ENCODE measurements at places on chromosomes 2 and 18. TPM values are rescaled to one million over a fixed set of nuclear protein-coding genes. Genes with fewer than 3 reads are reported as not detected.

Gene TMEM18
- 15.5 TPM for total RNA-seq

Gene C2orf72
- 1.0 TPM for total RNA-seq

- no peak for DNase-seq
Observed at GRCh38 chr2:174235680-174236079, 12.7 kb downstream of the OLA1 start.

Gene OBSL1
- total RNA-seq, result 89.1 TPM

GRCh38 chr2:80300954-80301353 is 3.6 kb downstream of the LRRTM1 start:
- no peak for DNase-seq

DNA sequence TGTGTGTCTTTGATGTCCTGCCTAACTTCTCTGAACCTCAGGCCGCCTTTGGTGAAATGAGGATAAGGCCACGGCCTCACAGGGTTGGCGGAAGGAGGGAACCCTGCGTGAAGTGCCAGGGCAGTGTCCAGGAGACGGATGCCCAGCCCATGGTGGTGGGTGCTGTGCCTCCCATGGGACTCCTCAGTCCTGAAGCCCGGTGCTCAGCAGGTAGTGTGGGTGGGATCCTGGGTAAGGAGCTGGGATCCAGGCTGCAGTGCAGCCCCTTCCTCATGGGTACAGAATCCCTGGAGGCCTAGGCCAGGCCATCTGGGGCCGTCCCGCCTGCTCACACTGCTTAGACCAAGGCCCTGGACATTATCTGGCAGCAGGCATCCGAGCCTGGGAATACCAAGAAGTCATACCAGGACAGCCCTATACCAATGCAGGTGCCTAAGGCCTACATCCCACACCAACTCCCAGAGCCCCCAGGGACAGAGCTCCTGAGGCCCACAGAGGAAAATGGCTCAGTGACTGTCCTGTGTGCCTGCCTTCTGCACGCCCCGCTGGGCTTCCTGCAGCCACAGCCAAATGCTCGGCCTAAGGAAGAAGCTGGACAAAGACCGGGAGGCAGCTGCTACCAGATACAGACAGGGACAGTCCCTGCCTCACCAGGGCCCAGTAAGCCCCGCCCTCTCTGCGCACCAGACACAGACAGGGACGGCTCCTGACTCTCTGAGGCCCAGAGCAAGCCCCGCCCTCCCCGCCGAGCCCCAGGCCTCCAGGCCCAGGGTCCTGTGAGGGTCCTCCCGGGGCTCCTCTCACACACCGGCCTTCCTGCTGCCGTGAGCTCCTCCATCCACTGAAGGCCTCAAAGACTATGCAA is 78.0 kb downstream of the NDUFA10 start:
- DNase-seq, result no peak

Gene RBFA
- total RNA-seq, result 35.7 TPM

DNA sequence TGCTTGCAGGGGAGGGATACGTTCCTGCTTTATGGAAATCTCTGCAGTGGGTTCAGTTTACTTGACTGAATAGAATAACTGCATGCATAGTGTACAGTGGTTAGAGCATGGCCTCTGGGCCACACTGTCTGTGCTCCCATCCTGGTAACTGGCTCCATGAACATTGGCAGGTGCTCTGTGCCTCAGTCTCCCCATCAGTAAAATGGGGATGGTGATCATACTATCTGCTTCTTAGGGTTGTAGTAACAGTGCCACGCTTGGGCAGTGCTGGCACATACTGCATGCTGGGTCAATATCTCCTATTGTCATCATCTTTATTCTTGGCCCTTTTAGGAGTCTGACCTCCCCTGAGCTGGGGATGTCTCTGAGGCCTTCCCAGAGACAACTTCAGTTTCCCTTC is 117.3 kb downstream of the CTIF start:
- no peak for DNase-seq

DNA sequence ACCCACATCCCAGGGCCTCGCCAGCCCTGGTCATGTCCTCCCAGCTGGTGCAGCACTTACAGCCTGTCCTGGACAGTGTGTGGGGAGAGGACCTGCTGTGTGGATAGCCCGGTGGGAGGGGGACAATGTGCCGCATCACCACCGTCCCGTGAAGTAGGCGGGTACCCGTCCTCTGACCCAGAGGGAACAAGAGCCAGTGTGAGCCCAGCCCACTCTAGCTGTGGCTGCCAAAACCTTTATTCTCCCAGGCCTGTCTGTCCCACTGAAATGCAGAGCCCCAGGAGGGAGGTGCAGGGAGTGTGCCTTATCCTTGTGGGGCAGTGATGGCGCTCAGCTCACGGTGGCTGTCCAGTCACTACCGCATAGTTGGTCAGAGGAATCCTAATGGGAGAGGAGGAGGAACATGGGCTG is 1.7 kb downstream of the TRAF3IP1 start:
- no peak for DNase-seq

- peak; percentile 61 for DNase-seq
Observed at GRCh38 chr2:42795841-42796301, 3.5 kb upstream of the HAAO start.

Gene SLC5A7
- total RNA-seq, result 3.7 TPM

All from ureter (tissue), 1 donor.